ENCODE measurements at places on chromosomes 1 and 21.

DNA sequence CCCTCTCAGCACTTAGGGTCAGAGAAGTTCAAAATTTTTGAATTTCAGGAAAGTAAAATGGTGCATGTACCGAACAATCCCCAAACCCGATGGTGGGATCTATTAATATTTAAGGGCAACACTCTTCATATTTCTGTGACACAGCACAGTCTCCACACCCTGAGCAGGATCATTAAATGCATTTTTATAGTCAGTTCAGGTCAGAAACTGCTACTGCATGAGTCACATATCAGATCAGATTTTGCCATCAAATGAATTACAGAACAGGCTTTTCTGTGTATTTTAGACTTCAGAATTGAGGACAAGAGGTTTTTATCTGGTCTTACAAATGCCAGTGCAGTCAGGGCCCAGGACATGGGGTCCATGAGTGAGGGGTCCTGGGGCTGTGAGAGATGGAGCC lies 79.2 kb downstream of the RIPK4 start:
- DNase-seq = no peak
- H3K27ac ChIP-seq = no peak overlapping the region
- no peaks in the 10 kb centered on the region for H3K36me3 ChIP-seq

- no peak overlapping the region for H3K4me3 ChIP-seq
- no peaks in the 10 kb centered on the region for H3K27me3 ChIP-seq
- H3K36me3 ChIP-seq = no peaks in the 10 kb centered on the region
- H3K27ac ChIP-seq = no peak overlapping the region
- no peaks in the 10 kb centered on the region for H3K4me1 ChIP-seq
These were observed 50.7 kb downstream of the MATN1 start for GRCh38 chr1:30672661-30673060.

GRCh38 chr1:197868751-197869489 lies 33.5 kb upstream of the C1orf53 start:
- no peak overlapping the region for H3K4me3 ChIP-seq
- no peak overlapping the region for H3K27ac ChIP-seq
- DNase-seq = peak; percentile 78
- no peaks in the 10 kb centered on the region for H3K4me1 ChIP-seq

- H3K4me1 ChIP-seq = no peaks in the 10 kb centered on the region
- H3K27ac ChIP-seq = no peak overlapping the region
- no peak for DNase-seq
- no peaks in the 10 kb centered on the region for H3K36me3 ChIP-seq
- H3K27me3 ChIP-seq = no peaks in the 10 kb centered on the region
These were observed 227.1 kb downstream of the DISC1 start for GRCh38 chr1:231853588-231854207.

DNA sequence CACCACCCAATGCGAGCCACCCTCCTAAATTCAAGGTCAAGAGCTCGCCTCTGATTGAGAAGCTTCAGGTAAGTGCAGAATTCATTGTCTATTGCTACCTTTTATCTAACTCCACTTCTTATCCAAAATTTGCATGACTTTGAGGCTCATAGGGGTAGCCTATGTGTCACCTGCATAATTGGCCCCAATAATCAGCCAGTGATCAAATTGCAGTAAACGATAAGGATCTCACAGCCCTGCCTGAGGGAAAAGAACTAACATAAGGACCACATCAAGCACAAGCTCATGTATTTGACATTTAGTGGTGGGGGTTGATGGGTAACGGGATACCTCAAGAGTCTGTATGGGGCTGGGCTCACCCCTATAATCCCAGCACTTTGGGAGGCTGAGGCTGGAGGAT lies 31.7 kb upstream of the MPZL1 start:
- peaks cover 49% of the 10 kb centered on the region for H3K36me3 ChIP-seq
- H3K27me3 ChIP-seq = no peaks in the 10 kb centered on the region
- H3K27ac ChIP-seq = no peak overlapping the region
- peaks cover 4% of the 10 kb centered on the region for H3K4me1 ChIP-seq
- no peak for DNase-seq

- H3K4me1 ChIP-seq = no peaks in the 10 kb centered on the region
- DNase-seq = no peak
- H3K27me3 ChIP-seq = no peaks in the 10 kb centered on the region
- no peaks in the 10 kb centered on the region for H3K36me3 ChIP-seq
- no peak overlapping the region for H3K4me3 ChIP-seq
These were observed 272.9 kb downstream of the NEGR1 start for GRCh38 chr1:72009173-72010093.

DNA sequence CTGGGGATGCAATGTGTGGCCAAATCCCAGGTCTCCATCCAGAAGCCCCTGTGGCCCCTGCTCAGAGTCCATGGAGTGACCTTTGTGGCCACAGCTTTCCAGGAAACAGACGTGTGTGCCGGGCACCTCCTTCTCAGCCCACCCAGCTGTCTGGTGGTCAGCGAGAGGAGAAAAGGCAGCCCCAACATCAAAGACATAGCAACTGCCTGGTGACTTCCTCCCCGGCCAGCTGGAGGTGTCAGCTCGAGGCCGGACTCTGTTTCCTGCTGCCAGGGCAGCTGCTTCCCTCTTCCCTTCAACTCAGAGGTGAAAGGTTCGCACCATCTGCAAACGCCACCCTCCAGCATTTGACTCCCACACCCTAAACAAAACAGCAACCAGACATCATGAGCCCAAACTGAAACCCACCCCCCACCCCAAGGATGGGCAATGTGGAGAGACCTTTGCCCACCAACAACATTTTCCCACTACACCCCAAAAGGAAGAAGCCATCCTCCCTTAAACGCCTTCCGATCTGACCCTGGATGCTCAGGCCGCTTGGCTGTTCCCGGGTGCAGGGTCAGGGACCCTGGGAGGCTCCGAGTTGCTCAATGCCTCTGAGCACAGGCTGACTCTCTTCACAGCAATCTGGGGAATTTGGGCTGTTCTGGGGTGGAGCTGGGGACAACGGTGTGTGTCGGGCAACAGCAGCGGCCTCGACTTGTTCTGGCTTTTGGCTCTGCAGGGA lies 162.3 kb downstream of the PSMG1 start:
- H3K27ac ChIP-seq = peak overlapping the region; percentile 66
- H3K27me3 ChIP-seq = no peaks in the 10 kb centered on the region
- no peaks in the 10 kb centered on the region for H3K36me3 ChIP-seq
- peaks cover 51% of the 10 kb centered on the region for H3K4me1 ChIP-seq

- peaks cover 49% of the 10 kb centered on the region for H3K4me1 ChIP-seq
- peak; percentile 47 for DNase-seq
- no peak overlapping the region for H3K4me3 ChIP-seq
- H3K27me3 ChIP-seq = no peaks in the 10 kb centered on the region
These were observed 14.3 kb downstream of the PROK1 start for GRCh38 chr1:110465038-110465813.

DNA sequence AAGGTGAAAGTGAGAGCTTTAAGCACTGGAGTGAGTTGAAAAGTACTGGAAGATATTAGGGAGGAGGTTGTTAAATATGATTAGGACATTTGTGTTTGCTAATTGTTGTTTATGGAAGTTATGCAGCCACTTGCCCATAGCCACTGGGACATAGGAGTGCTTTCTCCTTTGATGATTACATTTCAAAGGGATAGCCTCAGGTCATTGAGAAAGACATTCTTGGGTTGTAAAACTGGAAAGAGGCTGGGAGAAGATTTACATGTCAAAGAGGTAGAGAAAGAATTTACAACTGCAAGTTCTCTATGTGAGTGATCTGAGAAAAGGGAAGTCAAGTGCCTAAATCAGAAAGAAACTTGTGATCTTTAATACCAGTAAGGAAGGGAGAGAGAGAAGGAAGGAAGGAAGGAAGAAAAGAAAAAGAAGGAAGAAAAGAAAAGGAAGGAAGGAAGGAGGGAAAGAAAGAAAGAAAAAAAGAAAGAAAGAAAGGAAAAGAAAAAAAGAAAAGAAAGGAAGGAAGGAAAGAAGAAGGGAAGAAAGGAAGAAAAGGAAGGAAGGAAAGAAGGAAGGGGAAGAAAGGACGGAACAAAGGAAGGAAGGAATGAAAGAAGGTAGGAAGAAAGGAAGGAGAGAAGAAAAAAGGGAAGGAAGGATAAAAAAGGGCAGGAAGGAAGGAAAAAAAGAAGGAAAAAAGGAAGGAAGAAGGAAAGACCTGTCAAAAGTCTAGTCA lies 284.6 kb upstream of the DPYD start:
- no peak overlapping the region for H3K27ac ChIP-seq
- H3K27me3 ChIP-seq = no peaks in the 10 kb centered on the region
- H3K36me3 ChIP-seq = no peaks in the 10 kb centered on the region

DNA sequence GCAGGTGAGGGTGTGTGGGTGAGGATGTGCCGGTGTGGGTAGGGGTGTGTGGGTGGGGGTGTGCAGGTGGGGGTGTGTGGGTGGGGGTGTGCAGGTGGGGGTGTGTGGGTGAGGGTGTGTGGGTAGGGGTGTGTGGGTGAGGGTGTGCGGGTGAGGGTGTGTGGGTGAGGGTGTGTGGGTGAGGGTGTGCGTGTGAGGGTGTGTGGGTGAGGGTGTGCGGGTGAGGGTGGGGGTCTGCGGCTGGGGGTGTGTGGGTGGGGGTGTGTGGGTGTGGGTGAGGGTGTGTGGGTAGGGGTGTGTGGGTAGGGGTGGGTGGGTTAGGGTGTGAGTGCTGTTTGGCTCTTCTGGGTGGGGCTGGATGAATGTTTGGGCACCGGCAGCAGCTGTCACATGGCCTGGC lies 241.4 kb upstream of the POTED start:
- DNase-seq = no peak
- no peaks in the 10 kb centered on the region for H3K27me3 ChIP-seq
- H3K36me3 ChIP-seq = no peaks in the 10 kb centered on the region

- DNase-seq = no peak
- no peak overlapping the region for H3K4me3 ChIP-seq
- no peaks in the 10 kb centered on the region for H3K27me3 ChIP-seq
- H3K4me1 ChIP-seq = no peaks in the 10 kb centered on the region
These were observed 83.2 kb upstream of the PAPPA2 start for GRCh38 chr1:176379626-176380339.

DNA sequence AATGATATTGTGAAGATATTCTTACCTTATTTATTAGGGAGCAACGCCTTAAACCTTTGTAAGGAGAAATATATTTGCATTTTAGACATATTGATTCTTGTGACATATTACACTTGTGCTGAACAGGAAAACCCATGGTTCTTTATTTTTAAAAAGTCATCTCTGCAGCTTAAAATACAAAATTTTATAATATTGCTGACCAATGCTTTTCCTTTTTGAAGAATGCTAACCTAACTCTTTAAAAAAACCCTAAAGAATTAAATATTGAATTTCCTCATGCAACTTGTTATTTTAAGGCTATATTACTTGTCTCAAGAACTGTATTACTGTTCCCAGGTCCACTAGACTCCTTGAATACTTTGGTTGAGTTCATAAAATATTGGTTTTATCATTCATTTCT lies 99.0 kb downstream of the NEK7 start:
- H3K27ac ChIP-seq = no peak overlapping the region
- H3K27me3 ChIP-seq = no peaks in the 10 kb centered on the region
- no peak for DNase-seq
- no peak overlapping the region for H3K4me3 ChIP-seq

DNA sequence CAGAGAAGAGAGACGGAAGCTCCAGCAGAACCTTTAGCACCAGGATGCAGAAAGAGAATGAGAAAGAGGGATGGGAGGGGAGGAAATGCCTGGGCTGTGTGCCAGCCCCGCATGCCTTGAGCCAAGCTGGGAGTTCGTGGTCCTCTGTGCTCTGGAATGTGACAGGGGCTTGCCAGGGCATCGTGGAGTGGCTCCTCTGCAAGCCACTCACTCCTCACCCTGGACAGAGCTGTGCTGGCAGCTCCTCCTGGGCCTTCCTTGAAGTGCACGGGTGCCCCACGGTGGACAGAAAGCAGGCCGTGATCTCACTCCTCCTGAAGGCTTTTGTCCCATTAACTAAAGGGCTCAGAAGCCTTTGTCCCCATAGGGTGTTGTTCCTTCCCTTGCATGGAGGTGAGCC lies 34.8 kb upstream of the PRELP start:
- DNase-seq = peak; percentile 86
- no peak overlapping the region for H3K4me3 ChIP-seq

GRCh38 chr1:174352883-174353608 lies 94.7 kb upstream of the GPR52 start:
- H3K27me3 ChIP-seq = no peaks in the 10 kb centered on the region
- no peak overlapping the region for H3K27ac ChIP-seq
- no peak overlapping the region for H3K4me3 ChIP-seq

- H3K36me3 ChIP-seq = no peaks in the 10 kb centered on the region
- H3K27me3 ChIP-seq = peaks cover 78% of the 10 kb centered on the region
- H3K27ac ChIP-seq = peak within 1 kb of the TSS; percentile 34
- peaks cover 16% of the 10 kb centered on the region for H3K4me1 ChIP-seq
- DNase-seq = no peak
These were observed at the start of gene GPR25 for GRCh38 chr1:200872446-200873115. Gene GPR25, plus strand, starts transcription at chr1:200872981. Its CDS starts 57 bp downstream, at chr1:200873038.

DNA sequence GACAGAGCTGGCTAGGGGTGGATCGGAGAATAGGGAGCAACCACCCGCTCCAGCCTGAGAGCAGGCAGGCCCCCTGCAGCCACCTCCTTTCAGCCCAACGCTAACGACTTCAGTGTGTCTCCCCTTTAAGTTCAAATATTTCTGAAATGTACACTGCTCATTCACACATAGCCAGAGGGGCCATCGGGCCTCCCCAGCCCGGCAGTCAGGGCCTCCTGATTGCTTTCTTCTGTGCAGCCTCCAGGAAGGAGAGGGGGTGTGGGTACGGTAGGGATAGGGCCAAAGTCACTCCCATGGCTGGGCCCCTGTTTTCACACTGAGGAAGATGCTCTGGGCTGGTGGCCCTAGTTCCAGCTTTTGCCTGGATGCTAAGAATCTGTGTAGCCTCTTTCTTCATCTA lies 64.8 kb downstream of the EPHB2 start:
- peaks cover 36% of the 10 kb centered on the region for H3K27me3 ChIP-seq
- no peak for DNase-seq
- H3K36me3 ChIP-seq = no peaks in the 10 kb centered on the region

DNA sequence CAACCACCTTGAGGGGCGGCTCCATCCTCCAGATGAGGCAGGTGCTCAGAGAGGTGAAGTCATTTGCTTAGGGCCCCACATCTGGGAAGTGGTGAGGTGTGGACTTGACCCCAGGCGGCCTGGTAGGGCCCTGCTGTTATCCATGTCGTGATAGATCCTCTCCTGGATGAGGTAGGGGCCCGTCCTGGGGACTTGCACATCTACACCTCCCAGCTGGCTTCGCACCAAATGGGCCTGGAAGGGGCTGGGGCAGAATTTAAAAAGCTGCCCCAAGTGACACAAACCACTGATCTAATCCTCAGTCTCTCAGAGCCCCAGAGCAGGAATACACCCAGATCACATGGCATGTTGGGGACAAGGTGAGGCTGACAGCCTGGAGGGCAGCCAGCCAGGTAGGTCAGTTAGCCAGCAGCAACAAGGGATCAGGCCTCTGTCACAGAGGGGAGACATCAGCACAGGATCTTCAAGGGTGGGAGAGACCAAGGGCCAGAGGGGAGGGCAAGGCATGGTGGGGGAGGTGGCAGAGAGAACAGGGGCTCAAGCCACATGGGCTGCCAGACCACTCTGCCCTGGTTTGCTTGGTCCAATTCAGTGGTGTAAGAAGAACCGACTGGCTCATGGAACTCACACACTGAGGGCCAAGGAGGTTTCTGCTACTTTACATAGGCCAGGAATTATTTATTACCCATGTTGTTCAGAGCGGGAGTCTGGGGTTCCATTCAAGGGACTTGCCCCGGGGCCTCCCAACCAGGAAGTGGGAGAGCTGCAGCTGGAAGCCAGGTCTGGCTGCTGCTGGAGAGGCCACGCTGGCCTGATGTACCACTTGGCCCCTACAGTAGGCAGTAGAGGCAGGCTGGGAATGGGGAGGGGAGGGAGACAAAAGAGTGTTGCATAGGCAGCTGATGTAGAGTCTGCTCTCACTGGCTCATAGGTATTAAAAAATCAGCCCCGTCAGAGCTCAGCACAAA lies 12.1 kb downstream of the LRP8 start:
- no peaks in the 10 kb centered on the region for H3K4me1 ChIP-seq
- peak; percentile 45 for DNase-seq
- no peaks in the 10 kb centered on the region for H3K27me3 ChIP-seq
- H3K36me3 ChIP-seq = no peaks in the 10 kb centered on the region
- H3K4me3 ChIP-seq = no peak overlapping the region

All from stomach (tissue), 19 donors.